ENCODE measurements at places on chromosomes 1 and 21. TPM values are rescaled to one million over a fixed set of nuclear protein-coding genes. Genes with fewer than 3 reads are reported as not detected.

DNA sequence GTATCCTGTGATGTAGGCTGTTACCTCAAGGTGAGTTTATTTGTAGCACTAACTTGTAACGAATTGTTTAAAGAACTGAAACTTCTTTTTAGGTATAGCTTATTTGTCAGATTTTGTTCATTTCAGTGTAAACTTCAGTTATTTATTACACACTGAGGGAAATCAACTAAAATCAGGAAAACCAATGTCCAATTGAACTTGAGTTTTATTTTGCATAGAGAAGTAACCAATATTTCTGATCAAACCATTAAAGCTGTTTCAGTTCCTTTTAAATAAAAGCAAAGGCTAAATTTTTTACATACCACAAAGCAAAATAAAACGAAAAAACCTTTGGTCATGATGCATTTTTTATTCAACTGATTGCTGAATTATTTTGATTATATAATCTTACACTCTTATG lies 103.6 kb downstream of the CAMTA1 start:
- peaks cover 22% of the 10 kb centered on the region for H3K4me1 ChIP-seq
- no peaks in the 10 kb centered on the region for H3K27me3 ChIP-seq
- no peak overlapping the region for H3K27ac ChIP-seq
- DNase-seq: no peak

DNA sequence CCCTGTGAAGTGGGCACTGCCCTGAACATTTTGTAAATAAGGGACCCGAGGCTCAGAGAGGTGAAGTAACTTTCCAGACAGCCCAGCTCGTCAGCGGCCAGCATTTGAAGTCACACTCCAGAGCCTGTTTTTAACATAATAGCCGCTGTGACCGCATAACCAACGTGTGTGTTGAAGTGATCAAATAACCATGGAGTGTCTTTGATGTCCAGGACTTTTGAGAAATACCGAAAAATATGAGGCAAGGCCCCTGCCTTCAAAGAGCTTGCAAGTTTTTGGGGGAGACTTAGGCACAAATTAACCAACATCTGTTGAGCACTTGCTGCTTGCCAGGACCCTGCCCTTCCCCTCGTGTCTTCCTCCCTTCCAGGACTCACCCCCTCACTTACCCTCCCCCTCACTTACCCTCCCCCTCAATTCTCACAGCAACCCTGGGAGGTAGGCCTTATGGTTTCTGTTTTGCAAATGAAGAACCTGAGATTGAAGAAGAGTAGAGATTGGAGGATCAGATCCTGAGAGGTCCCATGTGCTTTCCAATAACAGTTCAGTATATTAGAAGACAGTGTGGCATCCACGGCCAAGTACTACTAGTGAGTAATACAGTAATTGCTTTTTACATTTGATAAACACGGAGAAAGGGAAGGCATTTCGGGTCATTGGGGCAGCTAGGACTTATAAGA lies 1.3 kb upstream of the SLC16A1 start:
- H3K4me1 ChIP-seq: peaks cover 54% of the 10 kb centered on the region
- H3K27ac ChIP-seq: peak overlapping the region; percentile 99
- no peaks in the 10 kb centered on the region for H3K27me3 ChIP-seq
- H3K4me3 ChIP-seq: peak overlapping the region; percentile 98

- peak overlapping the region; percentile 74 for H3K27ac ChIP-seq
- peak overlapping the region; percentile 93 for H3K4me3 ChIP-seq
- peaks cover 5% of the 10 kb centered on the region for H3K36me3 ChIP-seq
- H3K27me3 ChIP-seq: no peaks in the 10 kb centered on the region
Measured at GRCh38 chr1:113809670-113810602, 2.3 kb downstream of the RSBN1 start.

The TMEM125 gene
- total RNA-seq: not detected

The FMO2 gene
- total RNA-seq: 0.94 TPM

GRCh38 chr1:221405146-221405545 lies 336.7 kb downstream of the DUSP10 start:
- DNase-seq: no peak
- no peaks in the 10 kb centered on the region for H3K36me3 ChIP-seq
- no peak overlapping the region for H3K4me3 ChIP-seq
- peaks cover 3% of the 10 kb centered on the region for H3K27me3 ChIP-seq
- no peaks in the 10 kb centered on the region for H3K4me1 ChIP-seq

DNA sequence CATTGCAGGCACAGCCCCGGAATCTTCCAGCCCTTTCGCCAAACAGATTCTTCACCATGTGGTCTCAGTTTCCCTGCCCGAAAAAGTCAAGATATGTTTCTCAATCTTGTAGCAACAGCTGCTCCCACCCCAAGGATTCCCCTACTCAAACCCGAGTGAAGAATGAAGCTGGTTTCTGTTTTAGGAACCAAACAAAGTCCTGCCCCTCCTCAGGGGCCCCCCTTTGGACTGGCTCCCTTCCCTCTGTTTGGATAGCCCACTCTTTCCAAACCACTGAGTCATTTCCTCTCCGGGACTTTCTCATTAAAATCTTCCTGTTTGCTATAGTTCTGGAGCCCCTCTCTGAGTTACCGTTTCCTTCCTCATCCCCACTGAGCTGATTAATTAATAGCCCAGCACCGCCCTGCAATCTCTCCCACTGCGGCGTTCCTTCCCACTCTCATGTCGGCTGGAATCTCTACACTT lies 100.9 kb downstream of the TSEN15 start:
- no peaks in the 10 kb centered on the region for H3K27me3 ChIP-seq
- H3K4me3 ChIP-seq: peak overlapping the region; percentile 64
- no peak for DNase-seq

DNA sequence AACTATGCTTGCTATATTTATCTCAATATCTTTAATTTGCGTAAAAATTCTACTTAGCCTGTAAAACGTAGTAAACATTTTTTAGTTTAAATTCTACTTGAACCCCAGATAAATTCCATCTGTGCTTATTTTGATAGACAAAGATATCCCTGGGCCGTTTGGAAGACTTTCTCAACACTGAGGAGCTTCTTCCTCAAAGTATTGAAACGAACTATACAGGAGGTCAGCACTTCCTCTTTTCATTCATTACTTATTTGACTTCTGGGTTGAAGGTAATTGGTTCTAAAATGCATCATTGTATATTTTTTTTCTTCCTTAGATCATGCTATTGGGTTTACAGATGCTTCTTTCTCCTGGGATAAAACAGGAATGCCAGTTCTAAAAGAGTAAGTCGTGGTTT lies 74.7 kb downstream of the HSPA13 start:
- H3K4me1 ChIP-seq: no peaks in the 10 kb centered on the region
- no peak overlapping the region for H3K4me3 ChIP-seq
- no peak for DNase-seq
- H3K36me3 ChIP-seq: no peaks in the 10 kb centered on the region
- no peak overlapping the region for H3K27ac ChIP-seq

The SMPDL3B gene
- total RNA-seq: not detected
